ENCODE measurements at places on chromosomes 13 and 19.

DNA sequence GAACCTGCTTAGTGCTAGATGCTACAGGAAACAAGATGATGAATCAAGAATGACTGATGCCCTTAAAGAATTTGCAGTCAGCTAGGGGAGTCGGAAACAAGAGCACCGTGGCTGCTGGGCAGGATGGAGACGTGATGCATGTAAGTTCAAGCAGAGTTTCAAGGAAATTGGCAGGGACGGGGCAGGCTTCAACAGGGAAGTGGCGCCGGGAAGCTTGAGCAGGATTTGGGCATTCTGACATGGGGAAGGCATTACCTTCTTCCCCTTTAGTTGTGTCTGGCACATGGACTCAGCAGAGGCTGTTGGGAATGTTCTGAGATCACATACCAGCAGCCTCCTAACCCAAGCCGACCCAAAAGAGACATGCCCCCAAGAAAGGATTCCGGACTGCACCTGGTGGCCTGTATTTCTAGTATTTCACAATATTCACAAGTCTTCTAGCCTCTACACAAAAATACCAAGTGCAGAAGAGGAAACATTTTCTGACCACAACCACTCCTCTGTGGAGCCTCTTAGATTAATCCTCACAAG lies 138.2 kb downstream of the CRYL1 start:
- DNase-seq: no peak

- no peak for DNase-seq
Observed at GRCh38 chr19:17448131-17448967, at the start of gene TMEM221. TMEM221 (minus strand) TSS chr19:17448668; CDS start chr19:17448462, 206 bp downstream.

DNA sequence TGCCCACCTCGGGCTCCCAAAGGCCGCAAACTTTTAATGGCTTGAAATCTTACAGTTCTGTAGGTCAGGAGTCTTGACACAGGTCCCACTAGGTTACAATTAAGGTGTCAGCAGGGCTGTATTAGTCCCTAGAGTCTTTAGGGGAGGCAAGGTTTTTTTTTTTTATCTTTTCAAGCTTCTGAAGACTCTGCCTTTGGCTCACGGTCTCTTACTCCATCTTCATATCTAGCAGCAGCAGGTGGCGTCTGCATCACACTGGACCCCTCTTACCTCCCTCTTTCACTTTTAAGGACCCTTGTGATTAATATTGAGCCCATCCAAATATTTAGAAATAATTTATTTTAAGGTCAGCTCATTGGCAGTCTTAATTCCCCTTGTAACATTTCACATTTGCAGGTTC lies 11.6 kb downstream of the MIR17HG start:
- no peak for DNase-seq

DNA sequence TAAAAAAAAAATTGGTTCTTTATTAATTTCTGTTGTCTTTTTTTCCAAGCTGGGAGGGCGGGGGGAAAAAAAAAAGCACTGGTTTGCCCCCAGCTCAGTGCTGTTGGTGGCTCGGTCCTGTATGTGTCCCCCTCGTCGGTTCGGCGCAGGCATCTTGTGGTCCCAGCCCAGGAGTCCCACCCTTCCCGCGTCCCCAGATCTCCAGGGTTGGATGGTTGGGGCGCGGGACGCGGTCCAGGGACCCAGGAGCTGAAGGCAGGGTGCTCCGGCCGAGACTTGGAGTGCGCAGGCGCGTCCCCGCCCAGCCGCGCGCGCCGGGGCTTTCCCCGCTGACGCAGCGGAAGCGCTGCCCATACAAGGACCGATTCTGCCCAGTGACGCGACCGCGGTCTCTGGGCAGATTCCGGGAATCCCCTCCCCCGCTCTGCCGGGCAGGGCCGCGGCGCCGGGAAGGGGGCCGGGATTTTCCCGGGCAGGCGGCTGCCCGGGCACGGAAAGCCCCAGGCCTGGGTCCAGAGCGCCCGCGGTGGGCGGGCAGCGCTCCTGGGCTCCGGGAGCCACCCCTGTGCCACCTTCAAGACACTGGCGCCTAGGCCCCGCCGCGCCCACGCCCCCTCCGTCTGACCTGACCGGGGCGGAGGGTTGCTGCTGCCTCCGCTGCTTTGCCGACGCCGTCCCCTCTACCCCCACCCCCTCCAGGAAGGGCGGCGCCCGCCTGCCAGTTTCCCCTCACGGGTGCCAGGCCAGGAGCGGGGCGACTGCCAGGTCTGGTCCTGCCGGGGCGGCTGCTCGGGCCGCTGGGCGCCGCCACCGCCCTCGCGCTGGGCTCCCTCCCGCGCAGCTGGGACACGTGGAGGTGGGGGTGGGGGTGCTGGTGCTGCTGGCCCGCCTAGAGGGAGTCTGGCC lies 2.3 kb downstream of the JUNB start:
- DNase-seq: no peak

DNA sequence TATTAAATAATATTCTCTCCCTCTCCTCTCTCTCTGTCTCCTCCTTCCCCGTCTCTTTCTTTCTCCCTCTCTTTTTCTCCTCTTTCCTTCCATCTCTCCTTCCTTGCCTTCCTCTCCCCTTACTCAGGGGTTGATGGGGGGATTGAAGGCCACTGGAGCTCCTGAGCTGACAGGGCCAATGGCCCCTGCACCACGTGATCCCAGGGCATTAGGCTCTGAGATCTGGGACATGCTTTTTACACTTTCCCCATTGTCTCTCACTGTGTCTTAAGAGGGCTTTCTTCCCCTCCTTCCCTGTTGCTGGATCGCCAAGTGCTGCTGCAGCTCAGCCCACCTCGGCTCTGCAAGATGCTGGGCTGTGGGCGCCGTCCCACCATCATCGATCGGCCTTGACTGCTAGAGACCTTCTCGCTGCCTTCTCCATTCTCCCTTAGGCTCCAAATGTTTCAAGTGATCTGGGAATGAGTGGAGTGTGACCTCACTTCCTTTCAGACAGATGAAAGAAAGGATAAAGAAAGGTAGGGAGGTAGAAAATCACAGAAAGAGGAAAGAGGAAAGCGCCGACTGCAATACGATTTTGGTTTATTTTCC lies 42.2 kb downstream of the COL4A1 start:
- DNase-seq: no peak

DNA sequence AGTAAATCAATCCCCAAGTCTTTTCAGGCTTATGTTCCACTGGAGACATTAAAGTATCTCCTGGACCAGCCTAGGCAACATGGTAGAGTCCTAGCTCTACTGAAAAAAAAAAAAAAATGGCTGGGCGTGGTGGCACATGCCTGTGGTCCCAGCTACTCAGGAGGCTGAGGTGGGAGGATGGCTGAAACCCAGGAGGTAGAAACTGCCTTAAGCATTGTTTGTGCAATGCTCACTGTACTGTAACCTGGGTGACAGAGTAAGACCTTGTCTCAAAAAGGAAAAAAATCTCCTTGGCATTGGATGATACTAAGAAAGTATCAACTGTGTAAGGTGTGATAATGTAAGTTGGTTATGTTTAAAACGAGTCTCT lies 8.8 kb downstream of the KLK8 start:
- no peak for DNase-seq

DNA sequence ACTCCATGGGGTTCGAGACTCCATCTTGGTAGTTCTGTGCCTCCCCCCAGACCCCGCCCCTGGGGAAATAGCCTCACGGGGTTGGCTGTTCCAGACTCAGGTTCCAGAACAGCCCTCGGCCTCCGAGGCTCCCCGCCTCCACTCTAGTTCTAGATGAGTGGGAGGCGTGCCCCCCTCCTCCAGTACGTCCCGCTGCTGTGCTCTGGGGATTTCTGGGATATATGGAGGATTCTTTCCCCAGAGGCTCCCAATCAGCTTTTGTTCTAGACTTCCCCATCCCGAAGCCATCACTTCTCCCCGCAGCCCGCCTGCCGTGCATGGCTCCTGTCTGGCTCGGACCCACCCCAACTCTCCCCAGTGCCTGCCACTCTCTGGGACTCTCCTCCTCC lies 1.9 kb upstream of the CACNG7 start:
- DNase-seq: no peak

- DNase-seq: no peak
Observed at GRCh38 chr13:113749967-113750366, 9.1 kb upstream of the TMEM255B start.
